ENCODE measurements at places on chromosomes 12 and 14. TPM values are rescaled to one million over a fixed set of nuclear protein-coding genes. Genes with fewer than 3 reads are reported as not detected.

Gene GPR84
- polyA plus RNA-seq: 0.15 TPM

Gene TPPP2
- 2.7 TPM for polyA plus RNA-seq

Gene TAS2R42
- polyA plus RNA-seq: not detected

Gene C12orf60
- 5.5 TPM for polyA plus RNA-seq

Gene PTPRO
- 257 TPM for polyA plus RNA-seq

Gene DDN
- 65.9 TPM for polyA plus RNA-seq

Gene NEUROD4
- polyA plus RNA-seq: not detected

Gene A2M
- 218 TPM for polyA plus RNA-seq

Gene TRIM9
- polyA plus RNA-seq: 2.8 TPM

All from left kidney (tissue), 8 donors.